Natural killer cell (primary cell): ENCODE measurements at places on chromosomes 7 and 10.

DNA sequence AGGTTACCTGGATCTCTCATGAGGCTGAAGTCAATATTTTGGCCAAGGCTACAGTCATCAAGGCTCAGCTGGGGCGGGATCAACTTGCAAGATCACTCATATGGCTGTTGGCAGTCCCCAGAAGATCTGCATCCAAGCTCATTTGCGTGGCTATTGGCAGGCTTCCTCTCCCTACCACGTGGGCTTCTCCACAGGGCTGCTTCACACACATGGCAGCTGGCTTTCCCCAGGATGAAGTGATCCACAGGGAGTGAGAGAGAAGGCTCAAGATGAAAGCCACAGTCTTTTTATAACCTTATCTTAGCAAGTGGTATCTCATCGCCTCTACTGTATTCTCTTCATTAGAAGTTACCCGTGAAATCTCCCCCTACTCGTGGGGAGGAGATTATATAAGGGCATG, 167.4 kb downstream of the TMEM26 start:
- DNase-seq: no peak

DNA sequence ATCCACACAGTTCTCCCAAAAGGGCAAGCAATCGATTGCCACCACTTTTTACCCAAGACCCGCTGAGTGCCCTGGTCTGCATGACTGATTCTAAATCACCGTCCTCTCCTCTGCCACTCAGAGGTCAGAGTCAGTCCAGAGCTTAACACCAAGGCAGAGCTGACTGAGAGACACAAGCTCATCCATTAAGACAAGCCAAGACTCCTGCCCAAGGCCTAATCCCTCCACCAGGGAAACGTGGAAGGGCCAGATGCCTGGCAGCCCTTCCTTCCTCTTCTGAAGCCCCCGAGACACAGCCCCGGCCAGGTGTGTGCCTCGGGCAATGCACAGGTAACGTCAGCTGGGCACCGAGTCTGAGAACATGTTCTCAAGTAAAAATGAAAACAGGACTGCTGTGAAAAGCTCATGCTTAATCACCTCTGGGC, 51.7 kb downstream of the DIP2C start:
- no peak for DNase-seq

- DNase-seq: no peak
These were observed 785.2 kb downstream of the GRID1 start for GRCh38 chr10:85581371-85581770.

DNA sequence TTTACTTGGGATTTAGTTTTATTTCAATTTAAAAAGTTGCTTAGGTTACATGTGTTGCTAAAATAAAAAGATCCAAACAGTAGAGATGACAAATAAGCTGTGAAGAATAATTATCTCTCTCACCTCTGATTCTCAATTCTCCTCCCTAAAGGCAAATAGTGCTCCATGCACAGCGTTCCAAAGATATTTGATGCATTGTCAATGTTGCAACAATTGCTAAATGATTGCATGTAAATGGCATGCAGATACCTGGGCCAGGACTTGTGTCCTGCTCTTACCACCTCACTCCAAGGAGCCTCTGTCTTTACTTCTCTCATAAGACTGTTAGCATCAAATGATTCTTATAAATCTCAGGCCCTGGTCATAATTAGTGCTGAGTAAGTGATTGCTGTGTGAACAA, 217.7 kb downstream of the SEC23IP start:
- no peak for DNase-seq

- DNase-seq: no peak
These were observed 105.6 kb upstream of the RET start for GRCh38 chr10:42971251-42971599.

DNA sequence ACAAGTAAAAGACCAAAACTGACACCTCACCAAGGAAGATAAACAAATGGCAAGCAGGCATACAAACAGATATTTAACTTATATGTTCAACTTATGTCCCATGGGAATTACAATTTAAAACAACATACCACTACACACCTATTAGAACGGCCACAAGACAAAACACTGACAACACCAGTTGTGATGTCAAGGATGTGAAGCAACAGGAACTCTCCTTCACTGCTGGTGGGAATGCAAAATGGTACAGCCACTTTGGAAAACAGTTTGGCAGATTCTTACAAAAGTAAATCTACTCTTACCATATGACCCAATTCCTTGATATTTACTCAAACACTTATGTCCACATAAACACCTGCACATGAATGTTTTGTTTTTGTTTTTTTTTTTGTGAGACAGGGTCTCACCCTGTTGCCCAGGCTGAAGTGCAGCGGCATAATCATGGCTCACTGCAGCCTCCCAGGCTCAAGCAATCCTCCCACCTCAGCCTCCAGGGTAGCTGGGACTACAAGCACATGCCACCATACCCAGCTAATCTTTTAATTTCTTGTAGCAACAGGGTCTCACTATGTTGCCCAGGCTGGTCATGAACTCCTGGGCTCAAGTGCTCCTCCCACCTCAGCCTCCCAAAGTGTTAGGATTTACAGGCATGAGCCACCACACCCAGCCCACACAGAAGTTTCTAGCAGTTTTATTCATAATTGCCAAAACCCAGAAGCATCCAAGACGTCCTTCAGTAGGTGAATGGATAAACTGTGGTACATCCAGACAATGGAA, 27.3 kb downstream of the HERC4 start:
- no peak for DNase-seq

DNA sequence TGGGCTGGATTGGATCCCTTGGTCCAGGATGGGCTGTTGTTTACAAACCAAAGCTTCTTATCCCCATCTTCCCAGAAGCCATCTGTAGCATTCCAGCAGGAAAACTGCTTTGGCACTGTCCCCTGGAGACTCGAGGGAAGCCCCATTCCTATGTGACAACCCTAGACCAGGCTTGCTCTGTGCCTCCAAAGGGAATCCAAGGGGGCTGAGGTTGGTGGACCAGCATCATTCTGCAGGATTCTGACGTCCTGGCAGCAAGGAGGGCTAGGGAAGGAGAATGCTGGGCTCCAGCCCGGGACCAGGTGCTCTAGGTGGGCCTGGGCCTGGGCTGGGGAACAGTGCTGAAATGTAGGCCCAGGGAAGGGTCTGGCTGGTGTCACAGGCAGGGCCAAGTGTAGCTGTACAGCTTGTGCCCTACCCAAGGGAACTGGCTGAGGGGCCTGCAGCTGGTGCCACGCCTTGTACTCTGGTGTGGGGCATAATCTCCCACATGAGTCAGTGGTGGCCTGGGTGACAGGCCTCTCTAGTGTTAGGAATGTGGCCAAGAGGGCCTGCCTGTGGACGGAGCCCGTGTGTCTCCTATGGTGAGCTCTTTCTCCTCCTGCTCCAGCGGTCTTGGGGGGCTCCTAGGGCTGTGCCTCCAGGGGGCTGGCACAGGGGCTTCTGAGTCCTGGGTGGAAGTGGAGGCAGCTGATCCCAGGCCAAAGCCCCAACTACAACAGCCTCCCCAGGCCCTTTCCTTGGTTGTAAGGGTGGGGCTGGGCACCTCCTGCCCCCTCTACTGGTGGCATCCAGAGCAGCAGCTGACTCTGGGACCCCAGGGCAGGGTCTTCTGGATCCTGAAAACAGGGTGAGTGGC, 25.2 kb downstream of the TRIM8 start:
- DNase-seq: no peak

- no peak for DNase-seq
These were observed 200.7 kb downstream of the CELF2 start for GRCh38 chr10:11218395-11218794.
